ENCODE measurements at places on chromosomes 6 and 20.

DNA sequence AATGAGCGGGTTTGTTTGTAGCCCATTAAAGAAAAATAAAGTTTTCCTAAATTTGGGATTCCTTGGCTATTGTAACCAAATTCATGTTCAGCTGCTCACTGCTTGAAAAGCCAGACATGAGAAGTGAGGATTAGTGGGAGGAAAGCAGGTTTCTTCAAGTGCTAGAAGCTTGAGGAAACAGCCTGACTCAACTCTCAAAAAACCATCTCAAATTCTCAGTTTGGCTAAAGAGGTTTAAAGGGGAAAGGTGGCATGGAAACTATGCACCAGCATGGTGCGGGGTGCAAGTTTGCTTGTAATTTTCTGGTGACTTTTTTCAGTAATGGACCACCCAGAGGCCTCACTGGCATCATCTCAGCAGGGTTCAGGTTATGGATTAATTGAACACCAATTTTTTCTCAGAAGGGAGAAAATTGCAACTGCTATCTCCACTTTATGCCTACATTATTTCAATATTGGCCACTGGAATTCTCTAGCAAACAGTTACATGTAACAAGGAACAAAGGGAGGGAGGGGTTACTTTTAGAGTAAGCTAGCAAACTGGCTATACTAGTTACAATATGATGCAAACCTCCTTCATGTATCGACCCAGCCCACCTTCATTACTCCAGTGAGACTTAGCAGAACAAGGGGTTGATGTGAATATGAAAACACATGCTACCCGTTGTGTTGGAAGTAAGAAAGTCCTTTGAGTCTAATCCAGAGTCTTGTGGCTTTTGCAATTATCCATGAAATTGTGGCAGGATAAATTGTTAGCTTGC is 85.0 kb upstream of the IFNGR1 start:
- no peak for DNase-seq

GRCh38 chr6:157887892-157888291 is 64.8 kb downstream of the SNX9 start:
- DNase-seq: no peak

DNA sequence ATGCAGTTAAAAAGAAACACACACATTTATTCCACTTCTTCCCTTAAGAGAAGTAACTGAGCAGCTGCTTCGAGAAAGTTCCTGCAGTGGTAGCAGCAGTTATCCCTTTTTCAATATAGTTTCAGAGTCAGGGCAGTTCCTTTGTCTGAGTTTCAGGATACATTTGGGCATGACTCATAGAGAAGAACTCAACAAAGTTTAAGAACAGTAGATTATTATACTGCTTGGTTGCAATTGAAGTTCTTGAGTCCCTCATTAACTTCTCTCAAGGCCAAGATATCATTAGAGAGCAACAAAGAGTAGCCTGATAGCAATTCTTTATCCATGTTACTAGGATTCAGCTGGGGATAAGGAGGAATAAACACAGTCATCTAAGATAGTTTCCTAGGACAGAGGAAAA is 54.4 kb downstream of the TPD52L1 start:
- no peak for DNase-seq

GRCh38 chr20:17664025-17664633 is 17.9 kb downstream of the RRBP1 start:
- DNase-seq: no peak

GRCh38 chr6:41756354-41756753 is 9.2 kb upstream of the PGC start:
- DNase-seq: no peak

DNA sequence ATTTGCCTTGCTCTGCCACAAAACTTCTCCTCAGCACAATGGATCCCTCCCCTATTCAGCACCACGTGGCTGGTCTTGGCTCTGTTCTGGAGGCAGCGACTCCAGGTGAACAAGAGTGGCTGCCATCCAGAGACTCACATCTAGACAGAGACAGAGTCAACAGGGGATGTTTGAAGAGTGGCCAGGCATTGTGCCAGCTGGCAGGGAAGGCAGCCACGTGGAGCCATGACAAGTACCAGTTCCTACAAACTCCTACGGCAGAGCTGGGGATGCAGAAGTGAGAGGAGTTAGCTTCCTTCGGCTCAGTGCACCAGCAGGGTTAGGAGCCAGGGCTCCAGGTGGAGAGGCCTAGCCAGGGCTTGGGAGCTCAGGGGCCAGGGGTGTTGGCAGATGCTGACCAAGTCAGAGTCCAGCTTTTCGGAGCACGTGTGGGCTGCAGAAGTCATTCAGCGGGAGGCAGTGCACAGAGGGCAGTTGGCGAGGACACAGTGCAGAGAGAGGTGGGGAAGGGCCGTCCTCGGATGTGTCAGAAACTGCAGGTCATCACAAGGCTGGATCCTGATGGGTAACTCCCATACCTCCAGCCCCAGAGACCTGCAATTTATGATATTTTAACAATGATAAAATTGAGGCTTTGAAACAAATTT is 171.7 kb upstream of the PDE10A start:
- no peak for DNase-seq

DNA sequence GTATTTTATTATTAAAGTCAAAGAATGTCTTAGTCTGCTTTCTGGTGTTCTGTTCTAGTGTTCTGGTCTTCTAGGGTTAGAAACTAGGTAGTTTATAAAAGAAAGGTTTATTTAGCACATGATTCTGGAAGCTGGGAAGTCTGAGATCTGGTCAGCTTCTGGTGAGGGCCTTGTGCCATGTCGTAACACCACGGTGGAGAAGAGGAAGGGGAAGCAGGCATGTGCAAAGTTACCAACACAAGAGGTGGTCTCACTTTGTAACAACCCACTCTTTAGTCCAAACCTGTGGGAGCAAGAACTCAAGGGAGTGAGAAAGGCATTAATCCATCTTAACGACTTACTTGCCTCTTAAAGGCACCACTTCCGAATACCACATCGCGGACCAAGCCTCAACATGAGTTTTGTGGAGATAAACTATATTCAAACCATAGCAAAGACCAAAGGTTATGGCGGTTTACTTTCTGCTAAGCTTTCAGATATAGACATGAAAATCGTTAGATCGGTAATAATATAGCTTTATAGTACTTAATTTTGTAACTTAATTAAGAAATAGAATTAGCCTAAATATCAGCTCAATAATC is 99.4 kb downstream of the NCOA3 start:
- no peak for DNase-seq

DNA sequence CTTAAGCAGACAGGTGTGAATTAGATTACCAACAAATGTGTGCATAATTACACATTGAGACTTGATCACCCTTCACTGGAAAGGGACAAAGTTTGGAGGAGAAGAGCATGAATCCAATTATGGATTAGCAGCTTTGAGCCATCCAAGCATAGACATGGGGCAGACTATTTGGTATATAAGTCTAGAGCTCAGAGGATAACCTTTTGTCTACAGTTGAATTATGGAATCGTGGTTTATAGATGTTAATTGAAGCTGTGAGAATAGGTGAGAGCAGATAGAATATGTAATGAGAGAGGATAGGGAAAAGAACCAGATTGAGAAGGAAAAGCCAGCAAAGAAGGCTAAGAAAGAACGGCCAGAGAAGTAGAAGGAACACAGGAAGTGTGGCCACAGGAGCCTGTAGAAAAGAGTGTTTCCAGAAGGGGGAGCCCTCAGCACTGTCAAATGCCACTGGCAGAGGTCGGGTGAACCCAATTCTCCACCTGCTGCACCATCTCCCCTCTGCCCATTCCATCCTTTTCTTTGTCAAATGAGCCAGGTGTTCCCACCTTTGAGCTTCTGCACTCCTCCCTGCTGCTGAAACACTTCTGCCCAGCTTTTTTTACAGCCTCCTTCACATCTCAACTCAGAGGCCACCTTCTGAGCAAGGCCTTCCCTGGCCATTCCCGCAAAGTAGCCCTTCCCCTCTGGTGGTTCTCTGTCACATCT is 7.3 kb downstream of the DNTTIP1 start:
- DNase-seq: peak; percentile 63

DNA sequence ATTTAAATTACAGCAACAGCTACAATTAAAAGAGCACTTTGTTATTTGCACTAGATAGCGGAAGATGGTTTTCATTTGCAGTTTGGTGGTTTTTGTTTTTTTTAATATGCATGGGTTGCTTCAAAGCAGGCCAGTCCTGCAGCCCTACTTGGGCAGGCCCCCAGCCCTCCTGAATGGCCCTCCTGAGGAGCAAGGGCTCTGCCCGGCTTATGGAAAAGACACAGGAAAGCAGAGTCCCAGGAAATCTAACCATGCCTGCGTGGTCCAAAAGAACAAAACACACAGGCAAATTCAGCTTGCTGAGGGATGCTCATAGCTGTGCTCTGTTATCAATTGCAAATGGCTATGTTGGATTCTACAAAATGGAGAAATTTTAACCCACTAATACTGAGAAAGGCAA is 371.1 kb upstream of the ARID1B start:
- no peak for DNase-seq

DNA sequence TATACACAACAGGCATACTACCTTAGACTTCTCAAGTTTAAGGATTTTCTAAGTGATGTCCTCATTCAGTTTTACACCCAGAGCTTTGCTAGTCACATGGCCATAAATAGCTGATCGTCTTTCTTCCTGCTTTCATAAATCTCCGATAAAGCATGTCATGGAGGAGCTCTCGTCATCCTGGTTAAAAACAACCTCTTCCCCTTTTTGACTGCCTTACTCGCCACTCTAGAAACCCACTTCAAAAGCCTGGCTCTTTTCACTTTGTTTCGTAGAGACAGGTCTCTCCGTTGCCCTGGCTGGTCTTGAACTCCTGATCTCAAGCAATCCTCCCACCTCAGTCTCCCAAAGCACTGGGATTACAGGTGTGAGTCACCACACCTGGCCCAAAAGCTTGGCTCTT is 67.0 kb upstream of the SMIM29 start:
- peak; percentile 20 for DNase-seq

DNA sequence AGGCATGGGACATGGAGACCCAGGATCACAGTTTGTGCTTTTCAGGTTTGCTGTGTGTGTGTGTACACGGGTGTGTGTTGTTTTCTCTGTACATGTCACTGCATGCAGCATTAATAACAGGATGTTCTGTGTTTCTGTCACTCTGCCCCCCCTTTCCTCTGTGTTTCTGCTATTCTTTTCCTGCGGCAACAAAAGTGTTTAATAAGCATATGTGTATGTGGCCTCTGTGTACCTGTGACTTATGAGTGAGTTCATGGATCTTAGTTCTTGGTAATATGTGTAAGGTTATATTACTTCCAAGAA is 9.8 kb downstream of the SYNGAP1 start:
- no peak for DNase-seq

GRCh38 chr20:51310216-51310615 is 232.3 kb downstream of the NFATC2 start:
- DNase-seq: no peak

GRCh38 chr6:119259027-119259426 is 90.5 kb downstream of the MAN1A1 start:
- DNase-seq: no peak

- DNase-seq: no peak
Measured at GRCh38 chr6:78845567-78845966, 21.8 kb upstream of the IRAK1BP1 start.

- no peak for DNase-seq
Measured at GRCh38 chr20:38119446-38119845, 45.6 kb downstream of the TGM2 start.

GRCh38 chr20:62486484-62486883 is 10.7 kb upstream of the GATA5 start:
- DNase-seq: no peak

- no peak for DNase-seq
Measured at GRCh38 chr20:58023781-58024180, 204.7 kb downstream of the ANKRD60 start.

DNA sequence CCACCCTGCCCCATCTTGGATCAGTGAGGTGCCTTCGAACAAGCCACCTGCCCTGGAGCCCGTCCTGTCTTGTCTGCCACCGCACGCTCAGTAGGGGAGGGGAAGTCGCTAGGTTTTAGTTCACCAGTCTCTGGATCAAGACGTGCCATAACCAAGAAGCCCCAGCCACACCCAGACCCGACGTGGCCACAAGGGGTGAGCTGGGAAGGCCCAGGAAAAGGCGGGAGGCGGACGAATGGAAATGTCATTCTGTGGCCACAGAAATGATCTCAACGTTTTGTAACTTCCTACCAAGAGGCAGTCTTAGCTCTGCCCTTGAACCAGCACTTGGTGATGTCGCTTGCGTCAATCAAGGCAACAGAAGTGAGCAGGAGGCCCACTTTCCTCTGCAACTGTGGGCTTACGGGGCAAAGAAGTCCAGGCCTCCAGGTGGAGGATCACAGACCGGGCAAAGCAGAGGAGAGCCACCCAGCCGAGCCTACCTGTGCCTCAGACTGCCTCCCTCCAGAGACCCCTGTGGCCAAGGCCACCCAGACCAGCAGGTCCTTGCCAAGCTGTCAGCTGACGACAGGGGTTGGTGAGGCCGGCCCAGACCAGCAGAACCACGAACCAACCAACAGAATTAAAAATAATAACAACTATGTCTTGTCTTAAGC is 14.5 kb downstream of the GMEB2 start:
- DNase-seq: no peak

GRCh38 chr20:23995905-23996666 is 7.5 kb upstream of the GGTLC1 start:
- DNase-seq: peak; percentile 73

- no peak for DNase-seq
Measured at GRCh38 chr6:101490857-101491256, 97.3 kb downstream of the GRIK2 start.

DNA sequence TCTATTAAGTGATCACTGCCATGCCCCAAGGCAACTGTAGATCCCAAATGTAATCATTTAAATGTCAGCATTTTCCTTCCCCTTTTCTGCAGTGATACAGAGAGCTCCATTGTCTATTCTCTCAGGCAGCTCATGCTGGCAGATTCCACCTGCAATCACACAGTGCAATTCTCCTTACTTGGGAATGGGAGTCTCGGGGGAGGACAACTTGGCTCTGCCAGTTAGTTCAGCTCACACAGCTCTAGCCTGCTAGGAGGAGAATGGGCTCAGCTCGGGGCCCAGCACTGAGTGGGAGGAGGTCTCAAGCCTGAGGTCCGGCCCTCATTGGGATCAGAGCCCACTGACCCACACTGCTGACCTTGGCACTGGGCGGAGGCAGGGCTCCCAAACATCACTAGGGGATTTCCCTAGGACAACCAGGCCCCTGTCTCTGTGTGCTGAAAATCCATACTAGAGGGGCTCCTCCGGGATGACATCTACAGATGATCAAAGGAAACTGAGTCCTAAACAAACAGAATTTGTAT is 109.2 kb upstream of the ASF1A start:
- DNase-seq: no peak

DNA sequence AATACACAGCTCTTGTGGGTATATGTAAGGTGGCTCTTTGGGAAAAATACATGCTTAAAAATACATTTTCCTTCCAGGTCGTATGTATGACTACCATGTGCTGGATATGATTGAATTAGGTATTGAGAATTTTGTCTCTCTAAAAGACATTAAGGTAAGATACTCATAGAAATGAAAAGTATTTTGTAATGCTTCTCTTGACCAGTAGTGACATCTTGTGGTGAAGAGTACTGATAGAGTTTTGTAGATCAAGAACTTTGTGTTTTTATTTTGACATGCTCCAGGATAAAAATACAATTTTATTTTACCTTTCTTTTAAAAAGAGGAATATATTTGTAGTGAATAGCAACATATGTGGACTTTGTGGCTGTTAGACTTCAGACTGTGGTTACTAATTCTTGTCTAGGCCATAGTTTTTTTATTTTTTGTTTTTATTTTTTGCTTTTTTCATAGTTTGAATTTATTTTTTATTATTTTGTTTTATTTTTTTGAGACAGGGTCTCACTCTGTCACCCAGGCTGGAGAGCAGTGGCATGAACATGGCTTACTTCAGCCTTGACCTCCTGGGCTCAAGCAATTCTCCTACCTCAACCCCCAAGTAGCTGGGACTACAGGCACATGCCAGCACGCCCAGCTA is 17.9 kb downstream of the RPF2 start:
- no peak for DNase-seq

Measured in activated CD4-positive, alpha-beta T cell treated with anti-CD3 and anti-CD28 coated beads, Interleukin-2, amount 50 U/mL, for 48 hours (primary cell).